WTC11 (cell line): ENCODE measurements at places on chromosomes 1 and 21.

GRCh38 chr1:18304151-18304869 is 176.4 kb upstream of the KLHDC7A start:
- DNase-seq, result no peak

DNA sequence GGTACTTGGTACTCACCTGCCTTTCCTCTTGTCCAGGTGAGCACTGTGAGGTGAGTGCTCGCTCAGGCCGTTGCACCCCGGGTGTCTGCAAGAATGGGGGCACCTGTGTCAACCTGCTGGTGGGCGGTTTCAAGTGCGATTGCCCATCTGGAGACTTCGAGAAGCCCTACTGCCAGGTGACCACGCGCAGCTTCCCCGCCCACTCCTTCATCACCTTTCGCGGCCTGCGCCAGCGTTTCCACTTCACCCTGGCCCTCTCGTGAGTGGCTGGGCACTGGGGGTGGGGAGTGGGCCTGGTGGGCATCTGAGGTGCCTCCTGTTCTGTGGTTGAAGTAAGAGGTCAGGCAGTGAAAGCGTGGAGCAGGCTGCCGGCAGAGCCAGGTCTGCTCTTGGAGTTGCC is 11.7 kb downstream of the CELSR2 start:
- DNase-seq, result no peak

DNA sequence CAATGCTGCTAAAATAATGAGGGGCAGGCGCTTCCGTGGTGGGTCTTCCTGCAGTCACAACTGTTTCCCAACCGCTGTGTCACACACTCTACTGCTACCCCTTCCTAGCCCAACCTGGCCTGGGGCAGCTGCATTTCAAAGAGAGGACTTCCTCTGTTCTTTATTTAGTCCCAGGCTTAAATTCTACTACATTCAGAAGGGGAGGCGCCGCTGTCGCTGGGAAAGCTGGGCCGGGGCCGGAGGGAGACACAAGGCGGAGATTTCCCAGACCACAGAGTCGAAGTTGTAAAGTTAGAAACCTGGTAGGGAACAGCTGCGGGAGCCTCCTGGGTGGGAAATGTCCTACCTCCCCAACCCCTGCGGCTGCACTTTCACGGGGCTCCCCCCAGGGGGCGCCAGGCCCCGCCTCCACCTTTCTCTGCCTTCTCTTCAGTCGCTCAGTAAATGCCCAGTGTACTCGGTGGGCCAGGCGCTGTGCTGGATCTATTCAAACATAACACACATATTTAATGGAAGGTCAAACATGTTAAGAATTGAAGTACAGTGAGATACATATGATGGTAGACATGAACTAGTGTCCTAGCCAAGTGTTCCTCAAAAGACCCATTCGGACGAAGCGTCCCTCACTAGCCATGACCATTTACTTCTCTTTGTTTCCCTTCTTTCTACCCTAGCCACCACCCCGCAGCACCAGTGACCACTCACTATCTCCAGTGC is 23.1 kb downstream of the DYRK3 start:
- peak; percentile 79 for DNase-seq

DNA sequence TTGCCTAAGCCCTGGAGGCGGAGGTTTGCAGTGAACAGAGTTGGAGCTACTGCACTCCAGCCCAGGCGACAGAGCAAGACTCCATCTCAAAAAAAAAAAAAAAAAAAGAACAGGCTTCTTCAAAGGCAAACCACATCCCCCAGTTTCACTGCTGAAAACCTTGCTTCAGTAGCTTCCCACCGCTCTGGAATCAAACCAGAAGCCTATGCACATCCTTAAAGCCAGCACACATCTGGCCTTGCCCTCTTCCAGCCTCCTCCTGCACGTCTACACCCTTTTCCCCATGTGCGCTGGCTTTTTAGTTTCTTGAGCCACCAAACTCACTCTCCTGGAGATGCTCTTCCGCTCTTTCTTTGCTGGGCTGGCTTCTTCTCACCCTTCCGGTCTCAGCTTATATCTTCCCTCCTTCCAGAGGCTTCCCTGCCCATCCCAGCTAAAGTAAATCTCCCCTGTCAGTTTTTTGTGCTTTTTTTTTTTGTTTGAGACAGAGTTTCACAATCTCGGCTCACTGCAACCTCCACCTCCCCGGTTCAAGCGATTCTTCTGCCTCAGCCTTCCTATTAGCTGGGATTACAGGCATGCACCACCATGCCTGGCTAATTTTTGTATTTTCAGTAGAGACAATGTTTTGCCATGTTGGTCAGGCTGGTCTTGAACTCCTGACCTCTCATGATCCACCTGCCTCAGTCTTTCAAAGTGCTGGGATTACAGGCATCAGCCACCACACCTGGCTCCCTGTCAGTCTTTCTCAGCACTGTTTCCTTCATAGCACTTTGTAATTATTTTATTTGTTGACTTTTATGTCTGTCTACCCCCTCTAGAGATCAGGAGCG is 42.0 kb upstream of the ID3 start:
- no peak for DNase-seq

DNA sequence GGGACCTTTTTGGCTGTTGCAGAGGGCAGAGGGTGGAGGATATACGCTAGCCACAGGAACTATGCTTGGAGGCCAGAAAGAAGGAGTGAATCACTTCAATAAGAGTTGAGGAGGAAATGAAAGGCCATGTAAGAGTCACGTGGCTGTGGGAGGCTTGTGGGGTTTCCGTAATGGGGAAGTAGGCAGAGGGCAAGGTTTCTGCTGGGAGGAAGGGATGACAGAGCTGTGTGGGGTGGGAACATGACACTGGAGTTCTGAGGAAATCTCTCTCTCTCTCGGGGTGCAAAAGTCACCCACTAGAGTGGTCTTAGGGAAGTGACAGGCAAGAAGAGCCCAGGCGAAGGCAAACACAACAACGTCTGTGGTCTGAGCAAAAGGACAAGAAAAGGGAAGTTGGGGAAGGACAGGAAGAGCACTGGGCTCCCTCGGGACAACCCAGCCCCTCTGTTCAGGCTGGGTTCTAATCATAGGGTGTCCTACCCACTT is 3.9 kb upstream of the CD1C start:
- DNase-seq, result no peak

DNA sequence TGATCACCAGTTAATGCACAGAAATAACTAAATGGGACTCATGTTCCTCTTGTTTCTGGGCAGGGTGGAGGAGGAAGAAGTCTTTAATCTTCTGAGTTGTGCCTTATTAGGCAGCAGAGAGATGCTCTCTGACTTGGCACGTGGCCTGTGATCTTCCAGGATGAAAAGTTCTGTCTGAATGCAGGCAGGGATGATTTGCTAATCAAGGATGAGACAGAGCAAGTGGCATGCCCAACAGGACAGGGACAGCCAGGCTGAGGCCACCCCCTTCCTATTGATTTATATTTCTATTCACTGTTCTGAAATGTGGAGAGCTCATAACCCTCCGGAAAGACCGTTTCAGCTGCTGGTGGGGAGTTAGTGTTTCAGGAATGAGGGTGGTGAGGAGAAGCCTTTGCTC is 477.8 kb upstream of the CAMK1G start:
- no peak for DNase-seq

GRCh38 chr1:76084029-76084627 is 9.6 kb downstream of the ST6GALNAC3 start:
- DNase-seq, result no peak

DNA sequence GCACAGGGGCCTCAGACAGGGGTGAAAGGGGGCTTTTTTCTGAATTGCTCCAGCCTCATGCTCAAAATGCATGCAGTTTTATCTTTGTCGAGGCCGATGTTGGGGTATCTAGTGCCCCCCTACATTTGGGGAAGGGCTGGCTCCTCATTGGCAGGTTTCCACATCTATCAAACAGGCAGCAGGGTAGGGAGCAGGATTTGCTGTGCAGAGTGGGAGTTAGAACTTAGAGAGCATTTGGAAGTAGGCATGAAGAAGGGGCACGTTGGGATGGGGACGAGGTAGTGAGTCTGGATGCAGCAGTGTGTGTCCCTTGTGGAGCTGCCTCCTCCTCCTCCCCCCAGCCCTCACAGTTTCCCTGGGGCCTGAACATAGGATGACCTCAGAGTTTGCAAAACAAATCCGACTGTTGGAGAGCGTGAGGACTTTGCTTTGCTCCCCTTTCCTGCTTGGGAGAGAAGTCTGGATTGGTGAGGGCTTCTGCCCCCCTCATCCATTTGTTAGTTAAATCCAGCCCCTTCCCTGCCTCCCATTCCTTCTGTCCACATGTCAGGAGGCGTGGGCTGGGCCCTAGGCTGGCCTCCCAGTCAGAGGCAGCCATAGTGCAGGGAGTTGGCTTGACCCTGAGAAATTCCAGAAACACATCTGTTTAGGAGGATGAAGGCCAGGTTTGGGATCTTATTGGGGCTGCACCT is 36.9 kb upstream of the GPR37L1 start:
- peak; percentile 39 for DNase-seq

- no peak for DNase-seq
Measured at GRCh38 chr1:3186526-3186921, 117.5 kb downstream of the PRDM16 start.

GRCh38 chr1:15717418-15718125 is 18.5 kb upstream of the SLC25A34 start:
- no peak for DNase-seq

DNA sequence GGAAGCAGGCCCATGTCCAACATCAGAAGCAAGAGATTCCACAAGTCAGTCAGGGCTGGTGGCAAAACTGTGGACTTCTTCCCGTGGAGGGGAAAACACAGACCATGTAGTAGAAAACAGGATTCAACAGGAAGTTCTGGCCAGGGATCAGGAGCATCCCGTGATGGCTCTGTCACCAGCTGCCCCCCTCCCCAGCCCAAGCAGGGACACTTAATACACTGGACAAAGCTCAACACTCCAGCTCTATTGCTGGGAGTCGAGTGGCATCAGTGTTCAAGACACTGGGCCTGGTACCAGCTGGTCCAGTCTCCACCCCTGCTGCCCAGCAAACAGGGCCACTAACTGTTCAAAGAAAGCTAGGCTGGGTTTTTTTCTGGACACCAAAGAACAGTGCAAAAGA is 3.7 kb downstream of the SLC45A3 start:
- no peak for DNase-seq

- no peak for DNase-seq
Measured at GRCh38 chr1:160178731-160179130, 11.6 kb upstream of the CASQ1 start.

DNA sequence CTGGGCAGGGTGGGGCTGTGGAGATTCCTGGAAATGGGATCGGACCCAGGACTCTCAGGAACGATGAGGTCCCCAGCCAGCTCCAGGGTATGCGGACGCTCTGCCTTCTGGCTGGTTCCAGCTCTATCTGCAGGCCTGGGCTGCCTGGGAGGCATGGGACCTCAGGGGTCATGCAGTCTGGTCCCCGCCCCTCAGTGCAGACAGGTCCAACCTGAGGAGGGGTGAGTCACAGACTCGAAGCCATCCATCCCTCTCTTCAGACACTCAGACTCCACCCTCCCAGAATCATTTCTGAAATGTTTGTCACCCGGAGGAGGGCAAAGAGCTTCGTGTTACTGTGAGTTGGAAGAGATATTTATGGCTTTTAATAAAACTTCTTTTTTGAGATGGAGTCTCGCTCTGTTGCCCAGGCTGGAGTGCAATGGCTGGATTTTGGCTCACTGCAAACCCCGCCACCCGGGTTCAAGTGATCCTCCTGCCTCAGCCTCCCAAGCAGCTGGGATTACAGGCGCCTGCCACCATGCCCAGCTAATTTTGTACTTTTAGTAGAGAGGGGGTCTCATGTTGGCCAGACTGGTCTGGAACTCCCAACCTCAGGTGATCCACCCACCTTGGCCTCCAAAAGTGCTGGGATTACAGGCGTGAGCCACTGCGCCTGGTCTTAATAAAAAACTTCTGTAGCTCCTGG is 5.9 kb upstream of the MYOM3 start:
- DNase-seq, result no peak

- no peak for DNase-seq
Measured at GRCh38 chr21:14987370-14988170, 77.2 kb downstream of the NRIP1 start.

DNA sequence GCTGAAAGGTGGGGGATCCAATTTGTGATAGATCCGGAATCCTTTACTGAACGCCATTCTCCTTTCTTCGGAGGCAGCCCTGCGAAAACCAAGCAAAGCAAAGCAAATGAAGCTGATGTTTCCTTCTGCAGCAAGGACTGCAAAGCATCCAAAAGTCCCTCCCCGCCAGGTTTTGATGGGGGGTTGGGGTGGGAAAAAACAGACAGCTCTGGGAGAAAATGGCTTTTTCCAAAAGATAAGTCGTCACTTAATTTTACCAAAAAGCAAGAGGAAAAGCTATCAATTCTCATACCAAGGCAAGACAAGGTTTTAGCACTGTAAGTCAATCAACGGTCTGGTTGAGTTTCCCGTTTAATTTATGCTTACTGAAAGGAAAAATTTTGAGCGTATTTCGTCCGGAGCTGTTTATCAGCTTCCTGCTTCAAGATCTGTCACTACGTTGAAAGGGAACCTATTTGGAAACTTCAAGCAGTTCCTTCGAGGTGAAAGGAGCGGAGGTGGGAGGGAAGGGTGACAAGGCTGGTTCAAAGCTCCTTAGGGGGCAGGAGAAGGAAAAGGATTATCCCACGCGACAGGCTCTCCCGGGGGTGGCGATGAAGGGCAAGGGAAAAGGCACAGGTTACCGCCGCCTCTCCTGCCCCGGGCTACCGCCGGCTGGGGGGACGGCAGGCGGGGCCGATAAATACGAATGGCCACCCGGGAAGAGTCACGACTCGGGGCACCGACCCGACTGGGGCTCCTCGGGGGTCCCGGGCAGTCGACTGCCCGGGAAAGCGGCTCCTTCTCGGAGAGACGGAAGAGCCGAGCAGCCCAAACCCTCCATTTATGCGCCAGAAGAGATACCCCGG is 750 bp downstream of the SYNJ1 start:
- no peak for DNase-seq

DNA sequence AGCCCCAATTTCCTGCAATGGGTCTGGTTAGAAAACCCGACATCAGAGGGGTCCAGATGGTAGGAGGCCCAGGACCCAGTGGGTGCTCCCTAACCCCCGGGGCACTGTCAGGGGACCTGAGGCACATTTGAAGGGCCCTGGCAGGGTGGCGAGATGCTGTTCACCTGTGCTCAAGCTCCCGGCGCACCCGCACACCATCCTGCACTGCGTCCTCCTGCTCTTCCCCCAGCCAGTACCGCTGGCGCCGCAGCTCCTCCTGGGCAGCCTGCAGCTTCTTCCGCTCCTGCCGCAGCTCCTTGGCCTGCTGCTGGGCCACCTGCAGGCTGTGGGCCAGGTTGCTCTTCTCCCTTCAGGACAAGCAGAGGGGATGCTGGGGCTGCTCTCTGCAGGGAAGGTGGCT is 36.0 kb downstream of the RNU1-1 start:
- no peak for DNase-seq

- no peak for DNase-seq
Measured at GRCh38 chr1:50750021-50750619, 209.9 kb downstream of the FAF1 start.

DNA sequence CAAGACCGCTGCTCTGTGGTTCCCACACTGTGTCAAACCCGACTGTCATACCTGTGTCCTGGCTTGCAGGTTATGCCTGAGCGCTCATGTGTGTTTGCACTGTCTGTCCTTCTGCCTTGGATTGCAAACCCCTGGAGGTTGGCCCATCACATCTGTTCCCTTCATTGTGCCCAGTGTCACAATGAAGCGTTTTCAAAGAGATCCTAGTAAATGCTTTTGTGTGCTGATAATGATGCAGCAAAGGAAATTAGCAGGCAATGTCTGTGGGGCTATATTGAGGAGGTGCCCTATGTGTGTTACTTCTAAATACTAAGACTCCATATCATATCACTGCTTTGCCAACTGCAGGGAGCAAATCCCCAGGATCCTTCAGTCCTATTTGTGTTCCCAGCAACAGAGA is 424.4 kb upstream of the NFIA start:
- no peak for DNase-seq
